Caco-2 (cell line): ENCODE measurements at places on chromosomes 13 and 19. TPM values are rescaled to one million over a fixed set of nuclear protein-coding genes. Genes with fewer than 3 reads are reported as not detected.

- no peaks in the 10 kb centered on the region for H3K27me3 ChIP-seq
- no peak overlapping the region for H3K4me3 ChIP-seq
- peaks cover 31% of the 10 kb centered on the region for H3K4me1 ChIP-seq
- no peak overlapping the region for H3K27ac ChIP-seq
- no peak for DNase-seq
Measured at GRCh38 chr13:98963917-98964316, 13.9 kb downstream of the DOCK9 start.

DNA sequence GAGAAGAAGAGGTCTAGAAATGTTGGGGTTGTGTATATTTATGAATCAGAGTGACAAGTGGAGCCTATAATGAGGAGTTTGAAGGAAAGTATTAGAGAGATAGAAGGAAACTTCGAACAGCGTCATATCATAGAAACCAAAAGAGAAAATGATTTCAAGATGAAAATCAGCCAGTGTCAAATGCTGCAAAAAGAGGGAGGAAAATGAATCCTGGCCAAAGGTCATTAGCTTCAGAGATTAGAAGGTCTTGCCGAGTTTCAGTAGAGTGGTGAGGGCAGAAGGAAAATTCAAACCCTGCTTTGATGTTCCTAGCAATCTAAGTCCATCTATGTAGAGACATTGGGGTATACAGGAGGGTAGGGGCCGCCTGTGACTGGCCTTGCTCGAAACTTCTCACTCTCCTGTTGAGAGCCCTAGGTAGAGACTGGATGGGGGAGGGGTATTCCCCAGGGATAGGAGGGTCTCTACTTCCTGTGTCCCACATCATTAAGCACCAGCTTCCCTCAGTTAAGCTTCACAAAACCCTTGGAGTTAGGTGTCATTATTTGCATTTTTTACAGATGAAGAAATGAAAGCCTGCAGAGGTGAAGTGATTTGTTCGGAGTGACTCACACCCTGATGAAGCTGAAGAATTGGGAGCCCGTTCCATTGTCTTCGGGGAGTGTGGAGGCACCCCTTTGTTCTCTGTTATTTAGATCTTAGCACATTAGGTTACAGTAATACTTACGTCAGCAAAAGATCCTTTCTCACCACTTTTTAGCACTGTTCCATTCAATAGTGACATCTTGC is 62.8 kb downstream of the FGF9 start:
- peaks cover 13% of the 10 kb centered on the region for H3K4me1 ChIP-seq
- H3K27me3 ChIP-seq, result no peaks in the 10 kb centered on the region
- H3K36me3 ChIP-seq, result no peaks in the 10 kb centered on the region
- no peak overlapping the region for H3K4me3 ChIP-seq
- DNase-seq, result no peak

- no peaks in the 10 kb centered on the region for H3K36me3 ChIP-seq
- H3K27me3 ChIP-seq, result no peaks in the 10 kb centered on the region; the same call in 1 of the 2 replicates
- H3K4me3 ChIP-seq, result no peak overlapping the region
- no peak overlapping the region for H3K27ac ChIP-seq
- H3K4me1 ChIP-seq, result no peaks in the 10 kb centered on the region
Measured at GRCh38 chr13:25171170-25171516, 945 bp downstream of the AMER2 start.

- H3K4me3 ChIP-seq, result no peak overlapping the region
- no peaks in the 10 kb centered on the region for H3K4me1 ChIP-seq
- no peak for DNase-seq
- H3K27ac ChIP-seq, result no peak overlapping the region
- no peaks in the 10 kb centered on the region; the same call in 1 of the 2 replicates for H3K36me3 ChIP-seq
- no peaks in the 10 kb centered on the region for H3K27me3 ChIP-seq
Measured at GRCh38 chr19:24073807-24074206, 13.2 kb upstream of the ZNF254 start.

DNA sequence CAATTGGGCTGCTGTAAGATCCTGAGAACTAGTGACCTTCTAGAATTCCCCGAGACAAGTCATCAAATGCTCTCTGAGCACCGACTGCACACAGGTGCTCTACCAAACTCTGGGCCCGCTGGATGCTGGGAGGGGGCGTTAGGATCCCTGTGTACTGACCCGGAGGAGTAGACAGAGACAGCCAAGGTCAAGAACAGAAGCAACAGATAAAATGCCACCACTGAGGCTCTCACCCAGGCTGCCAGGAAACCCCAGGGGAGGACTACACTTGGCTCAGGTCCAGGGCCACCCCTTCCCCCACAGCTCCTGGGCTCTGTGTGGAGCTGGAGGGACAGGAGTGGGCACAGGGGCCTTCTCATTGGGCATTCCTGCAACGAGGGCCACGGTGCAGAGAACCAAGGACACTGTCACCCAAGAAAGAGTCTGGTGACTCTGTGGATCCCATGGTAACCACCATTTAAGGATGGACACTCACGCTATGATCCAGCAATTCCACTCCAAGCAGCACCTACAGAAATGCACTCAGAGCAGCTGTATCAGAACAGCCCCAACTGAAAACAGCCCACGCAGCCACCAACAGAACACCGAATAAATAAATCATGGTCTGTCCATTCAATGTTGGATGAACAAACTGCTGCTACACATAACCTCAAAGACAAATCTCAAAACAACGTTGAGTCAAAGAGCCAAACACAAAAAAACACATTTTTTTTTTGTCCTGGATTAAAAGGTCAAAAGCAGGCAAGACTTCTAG is 16.8 kb upstream of the SLC35E1 start:
- H3K27ac ChIP-seq, result no peak overlapping the region
- H3K27me3 ChIP-seq, result no peaks in the 10 kb centered on the region
- H3K4me3 ChIP-seq, result no peak overlapping the region
- no peak for DNase-seq
- H3K36me3 ChIP-seq, result no peaks in the 10 kb centered on the region

GRCh38 chr19:35978832-35979365 is 16.1 kb upstream of the SDHAF1 start:
- DNase-seq, result no peak
- H3K27ac ChIP-seq, result no peak overlapping the region
- H3K36me3 ChIP-seq, result no peaks in the 10 kb centered on the region
- H3K27me3 ChIP-seq, result no peaks in the 10 kb centered on the region
- H3K4me3 ChIP-seq, result no peak overlapping the region

GRCh38 chr13:21823949-21824348 is 153.1 kb downstream of the FGF9 start:
- H3K4me1 ChIP-seq, result peaks cover 8% of the 10 kb centered on the region
- no peak for DNase-seq
- no peaks in the 10 kb centered on the region for H3K27me3 ChIP-seq

The SLC15A1 gene
- total RNA-seq, result 12.3 and 12.9 TPM in 2 replicates

The MRPL34 gene
- 78.9 and 88.5 TPM in 2 replicates for total RNA-seq

The PRTN3 gene
- 0.29 TPM in 1 of 2 replicates, not detected in the other for total RNA-seq

The RRAS gene
- total RNA-seq, result 10.6 and 11.3 TPM in 2 replicates

DNA sequence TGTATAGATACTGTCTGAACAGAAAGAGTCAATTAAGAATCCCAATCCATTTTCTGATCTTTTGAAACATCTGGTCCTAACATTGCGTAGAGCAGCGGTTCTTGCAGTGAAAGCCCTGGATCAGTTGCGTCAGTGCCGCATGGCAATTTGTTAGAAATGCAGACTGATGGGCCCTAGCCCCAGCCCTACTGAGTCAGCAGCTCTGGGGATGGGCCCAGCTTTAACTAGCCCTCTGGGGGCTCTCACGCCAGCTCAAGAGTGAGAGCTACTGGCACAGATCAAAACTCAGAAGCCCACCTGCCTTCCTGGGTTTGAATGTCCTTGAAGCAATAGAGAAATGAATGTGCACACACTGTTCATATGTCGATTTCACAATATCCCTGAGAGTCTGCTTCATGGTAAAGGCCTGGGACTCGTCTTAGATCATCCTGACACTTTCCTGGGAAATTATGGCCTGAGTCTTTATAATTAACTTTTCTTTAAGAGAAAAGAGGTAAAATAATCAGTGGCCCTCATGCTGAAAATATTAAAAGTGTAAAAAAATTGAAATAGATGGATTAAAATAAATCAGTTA is 206.8 kb upstream of the TMTC4 start:
- H3K27ac ChIP-seq, result no peak overlapping the region
- H3K27me3 ChIP-seq, result no peaks in the 10 kb centered on the region
- H3K36me3 ChIP-seq, result no peaks in the 10 kb centered on the region
- H3K4me1 ChIP-seq, result no peaks in the 10 kb centered on the region
- no peak for DNase-seq

DNA sequence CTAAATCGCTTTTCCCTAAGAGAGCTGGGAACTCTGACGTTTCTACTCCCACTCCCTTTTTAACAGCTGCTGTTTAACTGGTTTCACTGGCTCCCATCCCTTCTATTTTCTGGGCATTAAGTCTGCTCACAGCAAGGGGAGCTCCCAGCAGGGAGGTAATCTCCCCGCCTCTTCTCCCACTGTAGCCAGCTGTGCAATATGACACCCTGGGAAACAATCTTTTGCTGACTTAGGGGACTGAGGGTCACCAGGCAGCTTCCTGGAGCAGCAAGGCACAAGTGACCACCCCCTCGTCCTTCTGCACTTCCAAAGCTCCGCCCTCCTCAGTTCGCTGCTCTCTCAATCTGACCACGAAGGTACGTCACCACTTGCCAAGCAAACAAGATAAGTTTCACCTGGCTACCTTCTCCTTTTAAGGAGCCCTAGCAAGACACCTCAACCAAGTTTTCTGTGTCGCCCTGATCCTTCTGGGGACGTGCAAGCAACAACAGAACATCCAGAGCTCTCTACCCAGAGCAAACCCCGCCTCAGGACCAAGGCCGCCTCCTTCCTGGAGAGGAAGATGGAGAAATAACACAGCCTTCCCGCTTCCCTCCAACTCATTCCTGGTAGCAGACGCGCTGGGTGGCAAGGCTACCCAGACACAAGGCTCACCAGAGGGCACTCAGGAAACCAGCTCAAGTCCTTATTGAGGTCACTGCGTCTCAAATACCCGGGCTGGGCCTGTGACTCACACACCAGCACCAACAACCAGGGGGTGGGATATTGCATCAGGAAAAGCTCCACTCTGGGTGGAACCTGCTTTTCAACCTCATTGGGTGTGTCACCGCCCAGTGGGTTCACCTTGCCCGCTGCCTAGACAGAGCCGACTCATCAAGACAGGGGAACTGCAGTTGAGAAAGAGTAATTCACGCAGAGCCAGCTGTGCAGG is 92.4 kb downstream of the STK24 start:
- H3K4me1 ChIP-seq, result peaks cover 35% of the 10 kb centered on the region
- peak overlapping the region; percentile 94 for H3K27ac ChIP-seq
- peak; percentile 88 for DNase-seq
- H3K36me3 ChIP-seq, result peaks cover 3% of the 10 kb centered on the region; the same call in 1 of the 2 replicates
- peak overlapping the region; percentile 10; the same call in 1 of the 2 replicates for H3K4me3 ChIP-seq

DNA sequence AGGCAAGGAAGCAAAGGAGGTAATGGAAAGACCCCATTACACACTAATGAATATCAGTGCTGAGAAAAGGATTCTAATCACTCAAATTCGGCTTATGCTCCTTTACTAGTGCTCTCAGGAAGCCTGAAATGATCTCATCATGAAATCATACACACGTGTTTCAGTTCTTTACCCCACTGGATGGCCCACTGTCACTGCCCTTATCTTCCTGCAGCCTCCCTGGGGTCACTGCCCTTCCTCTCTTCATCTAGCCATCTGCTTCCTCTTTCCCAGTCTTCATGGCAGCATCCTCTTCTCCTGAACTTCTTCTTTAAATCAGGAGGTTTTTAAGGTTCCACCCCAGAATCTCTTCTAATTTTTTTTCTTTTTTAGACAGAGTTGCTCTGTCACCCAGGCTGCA is 27.9 kb upstream of the EEF1AKMT1 start:
- H3K27ac ChIP-seq, result no peak overlapping the region
- H3K4me1 ChIP-seq, result no peaks in the 10 kb centered on the region
- no peaks in the 10 kb centered on the region for H3K36me3 ChIP-seq
- no peak overlapping the region for H3K4me3 ChIP-seq
- DNase-seq, result no peak
- no peaks in the 10 kb centered on the region for H3K27me3 ChIP-seq

GRCh38 chr19:15702534-15702930 is 25.3 kb upstream of the OR10H2 start:
- H3K4me1 ChIP-seq, result no peaks in the 10 kb centered on the region
- no peaks in the 10 kb centered on the region for H3K27me3 ChIP-seq
- H3K4me3 ChIP-seq, result no peak overlapping the region

GRCh38 chr13:65656740-65657329 is 1573.3 kb downstream of the PCDH9 start:
- H3K36me3 ChIP-seq, result no peaks in the 10 kb centered on the region
- H3K27ac ChIP-seq, result no peak overlapping the region
- no peaks in the 10 kb centered on the region for H3K4me1 ChIP-seq
- no peak overlapping the region for H3K4me3 ChIP-seq
- no peak for DNase-seq

DNA sequence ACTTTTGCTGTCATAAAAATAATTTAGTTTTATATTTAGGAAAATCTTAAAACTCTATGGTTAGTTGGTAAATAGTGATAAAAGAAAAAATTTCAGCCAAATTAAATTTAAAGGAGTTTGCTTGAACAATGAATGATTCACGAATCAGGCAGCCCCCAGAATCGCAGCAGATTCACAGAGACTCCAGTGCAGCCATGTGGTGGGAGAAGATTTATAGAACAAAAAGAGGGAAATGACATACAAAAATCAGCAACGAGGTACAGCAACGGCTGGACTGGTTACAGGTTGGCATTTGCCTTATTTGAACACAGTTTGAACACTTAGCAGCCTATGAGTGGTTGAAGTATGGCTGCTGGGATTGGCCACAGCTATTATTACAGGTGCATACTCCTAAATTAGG is 96.4 kb upstream of the MYCBP2 start:
- no peaks in the 10 kb centered on the region for H3K36me3 ChIP-seq
- no peak overlapping the region for H3K4me3 ChIP-seq
- no peaks in the 10 kb centered on the region for H3K27me3 ChIP-seq
- no peak for DNase-seq
- H3K27ac ChIP-seq, result no peak overlapping the region
- H3K4me1 ChIP-seq, result peaks cover 17% of the 10 kb centered on the region

GRCh38 chr13:40562975-40563349 is 103.5 kb downstream of the FOXO1 start:
- peaks cover 37% of the 10 kb centered on the region for H3K4me1 ChIP-seq
- no peak overlapping the region for H3K4me3 ChIP-seq
- no peak overlapping the region for H3K27ac ChIP-seq
- no peak for DNase-seq

The CGB1 gene
- not detected in 2 replicates for total RNA-seq

DNA sequence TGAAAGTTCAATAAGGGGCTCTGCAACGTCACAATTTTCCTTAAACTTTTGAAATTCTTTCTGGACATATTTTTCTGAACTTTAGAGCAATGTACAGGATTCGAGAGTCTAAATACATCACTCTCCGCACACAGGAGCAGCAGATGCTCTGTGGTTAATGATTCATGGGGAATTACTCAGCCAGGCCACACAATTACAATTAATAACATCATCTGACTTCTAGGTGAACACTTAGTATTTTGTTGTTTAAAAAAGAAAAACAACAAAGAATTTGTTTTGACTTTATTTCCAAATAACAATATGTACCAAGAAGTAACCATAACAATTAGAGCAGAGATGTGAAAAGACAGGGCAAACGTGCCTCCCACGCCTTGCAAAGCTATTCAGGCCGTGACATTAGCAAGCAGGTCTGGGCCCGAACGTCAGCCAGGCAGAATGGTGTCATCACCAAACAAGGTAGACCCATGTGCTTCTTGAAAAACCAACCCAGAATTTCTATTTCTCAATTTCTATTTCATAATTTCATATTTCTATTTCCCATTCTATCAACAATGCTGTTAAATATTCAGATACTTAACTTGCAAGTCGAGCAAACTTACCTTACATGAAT is 236.3 kb downstream of the COL4A1 start:
- no peak overlapping the region for H3K4me3 ChIP-seq
- H3K27ac ChIP-seq, result no peak overlapping the region
- no peak for DNase-seq
- H3K4me1 ChIP-seq, result 0 out of 2 replicates have a peak, but pooled peaks cover 8% of the 10 kb centered on the region

The C5AR1 gene
- 0.48 and 1.3 TPM in 2 replicates for total RNA-seq
